ENCODE measurements at places on chromosomes 2 and 18.

GRCh38 chr2:1132328-1132969, 181.8 kb downstream of the SNTG2 start:
- no peak for DNase-seq

DNA sequence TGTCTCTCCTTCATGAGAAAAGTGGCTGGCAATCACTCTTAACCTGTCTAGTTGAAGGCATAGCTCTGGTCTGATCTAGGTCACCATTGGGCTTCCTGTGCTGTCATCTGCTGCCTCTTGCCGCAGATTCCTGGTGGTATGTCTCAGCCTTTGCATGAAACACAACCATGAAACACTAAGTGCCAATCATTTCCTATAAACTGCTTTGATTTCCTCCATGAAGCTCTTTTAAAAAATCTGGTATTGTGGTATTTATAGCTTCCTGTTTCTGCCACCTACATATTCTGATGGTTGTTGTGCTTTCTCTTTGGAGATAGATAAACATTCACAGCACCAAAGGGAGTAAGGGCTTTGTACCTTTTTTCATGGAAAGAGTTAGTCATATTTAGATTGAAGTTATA, 120.0 kb upstream of the EPC2 start:
- DNase-seq, result no peak

- DNase-seq, result no peak
Observed at GRCh38 chr18:53117851-53118250, 777.9 kb downstream of the DCC start.

DNA sequence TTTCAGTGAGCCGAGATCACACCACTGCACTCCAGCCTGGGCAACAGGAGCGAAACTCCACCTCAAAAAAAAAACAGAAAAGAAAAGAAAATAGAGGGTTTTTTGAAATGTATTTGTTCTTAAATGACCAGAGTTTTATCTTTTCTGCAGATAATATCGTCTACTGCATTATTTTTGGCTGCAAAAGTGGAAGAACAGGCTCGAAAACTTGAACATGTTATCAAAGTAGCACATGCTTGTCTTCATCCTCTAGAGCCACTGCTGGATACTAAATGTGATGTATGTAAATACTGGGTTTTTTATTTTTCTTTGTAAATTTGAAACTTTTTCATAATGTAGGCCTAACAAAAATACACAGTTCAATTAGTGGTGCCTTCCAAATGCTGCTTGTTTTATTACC, 18.1 kb downstream of the CCNT2 start:
- no peak for DNase-seq

All from esophagus squamous epithelium (tissue), 5 donors.